ENCODE measurements at places on chromosomes 7 and 10. TPM values are rescaled to one million over a fixed set of nuclear protein-coding genes. Genes with fewer than 3 reads are reported as not detected.
A peak's percentile ranks its signal among the peaks of the same experiment; 100 is the strongest.

DNA sequence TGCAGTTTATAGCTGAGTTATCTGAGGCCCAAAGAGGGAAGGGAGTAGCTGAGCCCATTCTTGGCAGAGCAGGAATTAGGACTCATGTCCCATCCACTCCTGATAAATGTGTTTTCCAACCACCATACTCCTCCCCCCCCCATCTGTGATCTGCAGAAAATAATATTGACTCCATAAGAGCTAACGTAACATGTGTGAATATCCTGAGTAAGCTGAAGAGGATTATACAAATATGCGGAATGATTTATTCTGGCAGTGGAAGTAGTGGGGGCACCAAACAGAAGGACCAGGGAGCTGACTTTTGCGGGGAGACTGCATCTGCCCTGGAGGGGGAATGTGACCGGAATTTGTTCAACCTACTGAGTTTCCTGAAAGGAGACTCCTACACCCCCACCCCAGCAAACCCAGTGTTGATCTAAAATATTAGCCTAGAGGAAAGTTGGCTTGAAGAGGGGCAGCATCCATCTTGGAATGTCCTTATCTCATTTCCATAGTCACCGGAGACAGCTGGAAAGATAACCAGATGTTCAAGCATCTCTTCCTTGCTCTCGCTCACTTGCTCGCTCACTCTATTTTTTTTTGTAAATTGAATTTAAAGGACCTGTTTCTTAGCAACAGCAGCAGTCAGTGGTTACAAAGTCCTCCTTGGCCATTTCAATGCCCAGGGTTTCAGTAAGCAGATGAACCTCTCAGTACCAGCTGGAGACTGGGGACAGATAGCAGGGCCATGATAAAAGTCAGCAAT, 114.7 kb downstream of the RPS24 start:
- no peak for DNase-seq

DNA sequence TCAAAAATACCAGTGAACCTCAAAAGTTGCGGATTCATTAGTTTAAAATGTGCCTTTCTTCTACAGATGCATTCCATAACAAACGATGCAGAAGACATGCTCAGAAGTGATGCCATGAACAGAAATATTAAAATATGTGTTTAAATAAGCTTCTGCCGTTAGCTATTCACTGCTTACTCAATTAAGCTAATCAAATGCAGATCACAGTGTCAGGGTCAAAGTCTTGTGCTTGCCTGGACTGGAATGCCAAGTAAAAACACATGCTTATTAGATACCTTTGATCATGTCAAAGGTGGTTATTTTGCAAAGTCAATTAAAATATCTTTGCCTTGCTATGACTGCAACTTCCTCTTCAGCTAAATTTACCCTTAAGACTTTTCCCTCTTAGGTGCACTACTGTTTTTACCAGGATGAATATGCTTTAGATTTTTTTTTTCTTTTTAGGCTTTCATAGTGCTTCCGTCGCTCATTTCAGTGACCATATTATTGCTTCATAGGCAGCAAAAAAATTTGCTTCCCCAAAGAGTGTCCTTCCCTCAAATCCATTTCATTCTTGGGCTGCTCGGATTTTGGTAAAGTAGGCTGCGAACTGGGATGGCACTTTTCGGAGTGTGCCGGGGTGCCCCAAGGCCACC, 905 bp downstream of the ASB13 start:
- no peak for DNase-seq

DNA sequence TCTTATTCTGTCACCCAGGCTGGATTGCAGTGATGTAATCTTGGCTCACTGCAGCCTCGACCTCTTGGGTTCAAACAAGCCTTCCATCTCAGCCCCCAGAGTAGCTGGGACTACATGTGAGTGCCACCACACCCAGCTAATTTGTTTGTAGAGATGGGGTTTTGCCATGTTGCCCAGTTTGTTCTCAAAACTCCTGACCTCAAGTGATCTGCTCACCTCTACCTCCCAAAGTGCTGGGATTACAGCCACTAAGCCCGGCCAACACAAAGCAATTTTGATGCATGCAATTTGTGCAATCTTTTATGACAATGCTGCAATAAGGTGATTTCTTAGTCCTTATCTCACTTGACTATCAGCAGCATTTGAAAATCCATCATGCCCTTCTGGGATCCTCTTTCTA, 333.1 kb downstream of the FRMD4A start:
- no peak for DNase-seq

DNA sequence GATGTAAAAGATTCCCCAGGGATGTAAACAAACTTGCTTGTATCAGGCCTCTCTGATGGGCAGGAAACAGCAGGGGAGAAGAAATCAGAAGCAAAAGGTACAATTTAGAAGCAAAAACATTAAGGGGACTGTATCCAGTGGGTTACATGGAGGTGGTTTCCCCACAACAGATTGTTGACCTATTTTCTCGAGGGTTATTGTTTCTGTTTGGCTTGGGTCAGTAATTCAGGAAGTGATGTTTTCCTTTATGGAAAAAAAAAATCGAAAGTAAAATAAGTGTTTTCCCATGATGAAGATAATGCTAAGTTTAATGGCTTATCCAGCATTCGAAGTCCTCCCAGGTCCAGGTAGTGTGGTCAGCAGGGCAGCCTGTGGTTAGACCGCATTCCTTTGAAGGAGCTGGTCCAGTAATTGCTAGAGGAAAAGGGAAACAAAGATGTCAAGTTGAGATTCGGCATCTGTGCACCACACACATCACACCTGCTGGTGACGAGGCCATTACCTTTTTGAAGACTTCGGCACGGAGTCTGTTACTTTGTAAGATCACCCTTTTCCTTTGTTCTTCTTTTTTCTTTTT, 37.3 kb upstream of the ADAM12 start:
- DNase-seq = no peak

DNA sequence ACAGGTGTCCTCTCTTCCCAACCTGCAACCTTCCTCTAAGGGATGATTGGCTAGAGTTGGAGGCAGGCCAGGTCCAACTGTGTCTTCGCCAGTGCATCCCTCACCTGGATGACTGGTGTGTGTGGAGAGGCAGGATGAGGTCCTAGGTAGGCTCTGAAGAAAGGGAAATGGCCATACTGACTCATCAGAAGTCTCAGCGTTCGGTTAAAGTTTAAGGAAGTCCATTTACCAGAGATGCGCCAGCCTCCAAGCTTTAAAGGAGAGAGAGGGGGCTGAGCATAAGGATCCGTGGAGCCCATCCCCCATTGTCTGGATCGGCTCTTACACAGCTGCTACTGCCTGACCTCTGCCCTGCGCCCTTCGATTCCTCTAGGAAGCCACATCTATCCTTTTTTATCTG, 4.4 kb downstream of the KEL start:
- no peak for DNase-seq

GRCh38 chr7:123230603-123231002, 30.8 kb upstream of the SLC13A1 start:
- DNase-seq = no peak

- DNase-seq = no peak
These were observed 3.6 kb upstream of the GRID2IP start for GRCh38 chr7:6554848-6555247.

DNA sequence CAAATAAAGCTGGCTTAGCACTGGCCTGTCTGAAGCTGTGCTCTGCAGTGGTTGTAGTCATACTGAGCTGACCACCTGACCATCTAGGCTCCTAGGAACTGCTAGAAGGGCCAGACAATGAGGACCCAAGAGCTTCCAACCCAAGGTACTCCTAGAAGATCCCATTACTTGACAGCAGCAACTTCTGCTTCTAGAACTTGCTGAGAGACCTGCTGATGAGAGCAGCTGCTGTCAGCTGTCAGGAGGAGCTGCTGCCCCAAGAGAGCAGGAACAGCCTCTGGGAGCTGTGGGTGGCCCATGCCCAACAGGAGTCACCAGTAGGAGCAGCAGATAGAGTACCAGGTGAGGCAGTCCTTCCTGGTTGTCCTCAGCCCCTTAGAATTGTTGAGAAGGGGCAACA, 70.2 kb downstream of the RBM20 start:
- no peak for DNase-seq

DNA sequence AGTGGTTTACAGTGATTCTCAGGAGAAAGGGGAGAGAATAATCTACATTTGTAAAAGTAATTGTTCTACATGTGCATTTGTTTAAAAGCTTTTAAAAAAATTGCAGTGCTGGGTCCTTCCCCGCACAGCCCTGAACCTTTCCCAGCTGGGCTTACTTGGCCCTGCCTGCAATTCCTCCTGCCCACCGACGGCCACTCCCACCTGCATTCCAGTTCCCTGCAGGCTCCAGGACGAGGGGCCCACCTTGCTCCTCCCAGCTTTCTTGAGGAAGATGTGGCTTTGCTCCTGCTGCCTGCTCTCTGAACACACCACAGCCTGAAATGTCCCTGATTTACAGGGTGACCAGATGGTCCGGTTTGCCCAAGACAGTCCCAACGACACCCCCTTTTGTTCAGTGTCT, 222.7 kb downstream of the PRPF18 start:
- no peak for DNase-seq

DNA sequence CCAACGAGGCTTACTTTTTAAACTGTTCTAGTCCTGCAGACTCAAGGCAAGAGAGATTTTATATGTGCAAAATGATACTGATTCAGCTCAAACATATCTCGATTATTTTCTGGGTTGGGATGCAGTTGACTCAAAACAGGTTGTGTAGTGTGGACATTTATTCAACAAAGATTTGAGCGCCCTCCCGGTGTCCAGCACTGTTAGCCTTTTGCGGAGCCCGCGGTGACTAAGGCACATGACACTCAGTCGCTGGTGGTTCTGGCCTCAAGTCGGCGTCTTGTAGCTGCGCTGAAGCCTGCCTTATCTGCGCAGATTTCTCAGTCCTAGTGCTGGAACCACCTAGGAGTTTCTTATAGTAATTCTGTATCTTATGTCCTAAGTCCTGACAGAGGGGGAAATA, 938 bp upstream of the CADPS2 start:
- DNase-seq = peak; percentile 74

- DNase-seq = no peak
These were observed 298.1 kb upstream of the NEBL start for GRCh38 chr10:21195252-21195651.

DNA sequence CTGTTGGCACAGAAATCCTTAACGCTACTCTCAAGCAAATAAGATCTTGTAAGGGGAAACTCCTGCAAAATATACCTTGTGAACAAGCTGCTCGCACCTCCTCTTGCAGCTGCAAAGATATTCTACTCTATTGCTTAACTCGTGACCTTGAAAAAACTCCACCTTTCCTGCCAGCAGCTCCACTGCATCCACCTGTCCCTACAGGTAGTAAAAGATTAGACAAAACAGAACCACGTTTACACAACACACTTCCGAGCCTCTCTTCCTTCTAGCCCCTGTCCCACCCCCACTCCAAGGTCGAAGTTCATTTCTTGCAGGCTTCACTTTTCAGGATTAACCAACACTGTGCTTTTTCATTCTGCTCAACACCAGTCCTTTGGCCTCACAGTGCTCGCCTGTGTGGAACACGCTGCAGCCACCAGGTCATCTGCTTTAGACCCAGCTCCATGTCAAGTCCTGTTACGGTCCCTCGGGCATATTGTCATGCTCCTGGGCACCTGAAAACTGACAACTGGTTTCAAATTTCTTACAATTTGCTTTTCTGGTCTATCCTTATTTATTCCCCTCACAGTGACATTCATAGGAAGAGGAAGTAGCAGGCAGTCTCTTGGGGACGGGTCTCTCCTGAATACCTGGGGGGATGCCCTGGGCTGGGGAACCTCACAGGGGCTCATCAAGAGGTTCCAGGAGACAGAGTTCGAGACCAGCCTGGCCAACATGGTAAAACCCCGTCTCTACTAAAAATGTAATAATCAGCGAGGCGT, 165.8 kb upstream of the KLF14 start:
- peak; percentile 59 for DNase-seq

- DNase-seq = no peak
These were observed 63.7 kb downstream of the PRKG1 start for GRCh38 chr10:51137756-51138529.

DNA sequence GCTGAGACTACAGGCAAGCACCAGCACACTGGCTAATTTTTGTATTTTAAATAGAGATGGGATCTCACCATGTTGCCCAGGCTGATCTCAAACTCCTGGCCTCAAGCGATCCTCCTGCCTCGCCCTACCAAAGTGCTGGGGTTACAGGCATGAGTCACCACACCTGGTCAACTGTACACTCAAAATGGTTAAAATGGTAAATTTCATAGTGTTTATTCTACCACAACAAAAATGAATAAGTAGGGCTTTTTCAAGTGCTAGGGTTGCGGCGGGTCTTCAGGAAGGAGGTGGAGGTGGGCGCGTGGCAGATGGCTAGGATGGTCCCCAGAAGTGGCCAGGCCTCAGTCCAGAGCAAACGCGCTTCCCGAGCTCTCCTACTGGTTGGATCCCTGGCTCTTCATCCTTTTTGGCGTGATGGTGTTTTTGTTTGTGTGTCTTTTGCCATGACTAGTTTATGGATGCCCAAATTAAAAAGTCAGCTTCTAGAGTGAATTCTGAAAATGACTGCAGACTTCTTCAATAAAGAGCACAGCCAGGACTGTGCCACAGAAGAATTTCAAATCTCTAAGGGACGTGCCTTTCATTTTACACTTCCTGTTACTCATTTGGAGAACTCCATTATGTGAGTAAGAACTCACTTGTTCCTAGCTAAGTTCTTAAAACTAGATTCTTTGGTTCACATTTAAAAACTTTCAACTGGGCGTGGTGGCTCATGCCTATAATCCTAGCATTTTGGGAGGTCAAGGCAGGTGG, 73.9 kb downstream of the TMEM130 start:
- no peak for DNase-seq

The LIPJ gene
- 0.39 TPM for total RNA-seq

The SLC26A3 gene
- 0.31 TPM for total RNA-seq

The MMD2 gene
- total RNA-seq = not detected

Measured in ureter (tissue), 1 donor.